ENCODE measurements at places on chromosomes 7 and 10.
A peak's percentile ranks its signal among the peaks of the same experiment; 100 is the strongest.

GRCh38 chr10:5560142-5560816, 35.5 kb downstream of the CALML3 start:
- no peak for DNase-seq

DNA sequence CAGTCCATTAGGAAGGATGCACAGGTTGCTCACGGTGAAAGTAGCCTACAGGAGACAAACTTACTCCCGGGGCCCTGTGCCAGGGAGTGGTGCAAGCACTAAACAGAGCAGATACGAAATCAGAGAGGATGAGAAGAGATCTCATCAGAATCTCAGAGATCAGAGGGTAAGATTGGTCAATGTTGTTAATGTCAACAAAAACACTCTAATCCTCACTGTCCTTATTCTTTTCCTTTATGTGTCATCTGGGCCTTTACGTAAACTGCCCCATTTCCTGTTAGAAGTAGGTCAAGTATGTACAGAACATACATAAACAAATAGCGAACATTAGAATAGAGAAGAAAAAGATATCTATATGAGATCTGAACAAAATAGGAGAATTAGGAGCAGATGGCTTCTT, 163.1 kb downstream of the PPP1R17 start:
- no peak for DNase-seq

GRCh38 chr7:2508327-2509215, 11.0 kb upstream of the LFNG start:
- peak; percentile 62 for DNase-seq

DNA sequence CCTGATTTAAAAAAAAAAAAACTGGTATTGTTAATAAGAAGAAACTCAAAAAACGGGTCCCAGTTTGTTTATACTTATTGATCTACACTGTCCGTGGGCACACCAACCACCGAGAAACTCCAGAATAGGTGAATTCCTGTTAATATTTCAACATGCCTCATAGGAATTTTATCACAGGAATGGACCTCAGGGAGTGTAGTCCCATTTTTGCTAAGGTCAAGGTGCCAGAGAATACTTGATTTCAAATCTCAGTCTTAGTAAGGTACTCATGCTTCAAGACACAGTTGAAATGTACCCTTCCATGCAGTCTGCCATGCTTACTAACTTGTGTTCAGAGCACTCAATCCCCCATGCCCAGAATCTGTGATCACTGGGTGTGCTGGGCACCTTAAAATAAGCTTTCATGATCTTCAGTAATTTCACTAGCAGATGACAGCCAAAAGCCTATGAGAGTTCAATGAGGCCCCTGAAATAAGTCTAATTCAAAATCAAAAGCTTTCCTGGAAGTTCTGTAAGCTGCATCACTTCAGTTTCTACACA, 385.7 kb downstream of the TNS3 start:
- no peak for DNase-seq

GRCh38 chr10:21926358-21926925, 77.1 kb downstream of the DNAJC1 start:
- no peak for DNase-seq

DNA sequence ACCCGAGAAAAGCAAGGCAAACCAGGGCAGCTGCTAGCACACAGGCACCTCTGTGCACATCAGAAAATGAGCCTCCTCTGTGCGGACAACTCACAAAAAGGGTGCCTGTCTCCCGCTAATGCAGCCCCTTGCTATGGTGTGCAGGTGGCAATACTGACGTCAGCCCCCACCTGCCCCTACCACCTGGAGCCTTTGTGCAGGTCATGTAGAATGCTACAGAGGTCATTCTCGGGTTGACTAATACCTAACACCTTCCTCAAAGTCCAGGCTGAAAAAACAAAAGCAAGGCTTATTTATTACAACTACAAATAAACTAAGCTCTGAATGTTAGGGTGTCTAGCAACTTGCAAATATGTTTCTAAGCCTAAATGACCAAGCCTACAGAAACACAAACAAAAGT, 13.9 kb downstream of the PIP4K2A start:
- no peak for DNase-seq

DNA sequence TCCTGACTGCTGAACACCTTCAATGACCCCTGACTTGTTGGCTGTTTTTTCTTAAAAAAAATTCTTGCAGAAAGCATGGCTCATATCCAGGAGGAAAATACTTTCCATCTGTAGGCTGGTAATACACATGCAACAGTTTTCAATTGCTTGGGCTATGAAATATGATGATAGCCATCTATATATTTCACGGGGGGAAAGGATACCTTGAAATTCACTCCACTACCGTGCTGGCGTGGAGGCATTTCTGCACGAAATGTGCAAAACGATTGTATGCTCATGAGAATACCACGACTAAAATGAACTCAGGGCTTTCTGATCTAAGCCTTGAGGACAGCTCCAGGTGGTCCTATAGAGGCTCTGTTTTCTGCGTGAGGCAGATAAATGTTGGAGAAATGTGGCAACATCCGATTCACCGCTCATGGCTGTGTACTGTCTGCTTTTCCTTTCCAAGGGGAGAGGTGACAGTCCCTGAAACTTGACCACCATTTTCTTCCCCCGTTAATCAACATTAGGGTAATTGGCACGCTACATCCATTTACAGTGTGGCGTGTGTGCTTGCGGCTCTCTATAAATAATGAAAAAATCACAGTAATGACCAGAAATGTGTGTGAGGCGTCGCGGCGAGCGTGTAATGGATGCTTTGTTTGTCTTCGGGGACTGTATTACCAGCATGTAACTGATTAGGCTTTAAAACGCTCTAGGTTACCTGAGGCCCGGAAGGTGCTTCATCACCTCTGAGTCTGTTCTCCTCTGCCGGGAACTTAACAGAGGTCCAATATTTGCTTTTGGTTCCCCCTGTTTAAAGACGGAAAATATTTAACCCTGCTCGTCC, 12.8 kb upstream of the CARD11 start:
- no peak for DNase-seq

- no peak for DNase-seq
These were observed 149.4 kb downstream of the LRRN3 start for GRCh38 chr7:111240371-111240770.

- no peak for DNase-seq
These were observed 23.1 kb upstream of the TCTN3 start for GRCh38 chr10:95716866-95717265.

GRCh38 chr7:6640246-6640721, 3.2 kb downstream of the ZNF316 start:
- DNase-seq: no peak

- no peak for DNase-seq
These were observed 14.4 kb upstream of the BAZ1B start for GRCh38 chr7:73536479-73536878.

- DNase-seq: no peak
These were observed 165.8 kb downstream of the KLF6 start for GRCh38 chr10:3619241-3619640.

DNA sequence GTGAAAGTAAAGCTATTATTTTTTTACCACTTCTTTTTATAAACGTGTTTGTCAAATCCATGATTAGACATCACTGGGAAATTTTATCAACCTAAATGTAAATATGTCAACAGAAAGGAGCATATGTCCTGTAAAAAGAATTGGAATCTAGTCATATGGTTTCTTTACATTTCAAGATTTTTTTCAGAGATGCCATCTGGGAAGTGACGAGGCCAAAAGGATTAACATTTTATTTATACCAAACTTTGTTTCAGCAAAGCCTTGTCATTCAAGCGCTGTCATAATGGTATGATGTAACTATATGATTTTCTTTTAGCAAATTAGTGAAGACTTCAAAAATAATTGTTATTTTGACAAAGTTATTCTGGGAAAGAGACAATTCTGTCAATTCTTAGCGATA, 117.3 kb downstream of the SEMA3A start:
- DNase-seq: no peak

- no peak for DNase-seq
These were observed 42.6 kb upstream of the ZNRF2 start for GRCh38 chr7:30241767-30242166.

DNA sequence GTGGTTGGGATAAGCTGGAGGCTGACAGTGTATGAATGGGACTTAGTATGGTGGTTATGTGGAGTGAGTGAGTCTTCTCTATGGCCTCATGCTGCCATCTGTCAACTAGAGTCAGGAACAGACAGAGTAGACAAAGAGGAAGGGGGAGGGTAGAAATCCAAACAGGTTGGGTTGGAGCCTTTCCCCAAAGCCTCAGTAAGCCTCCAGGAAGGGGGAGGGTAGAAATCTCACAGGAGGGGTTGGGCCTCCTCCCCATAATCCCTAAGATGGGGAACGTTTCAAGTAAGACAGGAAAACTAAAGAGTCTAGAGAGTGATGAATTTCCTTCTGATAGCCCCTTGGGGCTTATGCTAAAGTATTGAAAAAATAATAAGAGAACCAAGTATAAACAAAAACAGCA, 2.0 kb upstream of the AKR1B15 start:
- no peak for DNase-seq

- DNase-seq: no peak
These were observed 10.8 kb downstream of the HNRNPA2B1 start for GRCh38 chr7:26189697-26190096.

- DNase-seq: no peak
These were observed 34.9 kb upstream of the TMEM248 start for GRCh38 chr7:66886152-66886551.

DNA sequence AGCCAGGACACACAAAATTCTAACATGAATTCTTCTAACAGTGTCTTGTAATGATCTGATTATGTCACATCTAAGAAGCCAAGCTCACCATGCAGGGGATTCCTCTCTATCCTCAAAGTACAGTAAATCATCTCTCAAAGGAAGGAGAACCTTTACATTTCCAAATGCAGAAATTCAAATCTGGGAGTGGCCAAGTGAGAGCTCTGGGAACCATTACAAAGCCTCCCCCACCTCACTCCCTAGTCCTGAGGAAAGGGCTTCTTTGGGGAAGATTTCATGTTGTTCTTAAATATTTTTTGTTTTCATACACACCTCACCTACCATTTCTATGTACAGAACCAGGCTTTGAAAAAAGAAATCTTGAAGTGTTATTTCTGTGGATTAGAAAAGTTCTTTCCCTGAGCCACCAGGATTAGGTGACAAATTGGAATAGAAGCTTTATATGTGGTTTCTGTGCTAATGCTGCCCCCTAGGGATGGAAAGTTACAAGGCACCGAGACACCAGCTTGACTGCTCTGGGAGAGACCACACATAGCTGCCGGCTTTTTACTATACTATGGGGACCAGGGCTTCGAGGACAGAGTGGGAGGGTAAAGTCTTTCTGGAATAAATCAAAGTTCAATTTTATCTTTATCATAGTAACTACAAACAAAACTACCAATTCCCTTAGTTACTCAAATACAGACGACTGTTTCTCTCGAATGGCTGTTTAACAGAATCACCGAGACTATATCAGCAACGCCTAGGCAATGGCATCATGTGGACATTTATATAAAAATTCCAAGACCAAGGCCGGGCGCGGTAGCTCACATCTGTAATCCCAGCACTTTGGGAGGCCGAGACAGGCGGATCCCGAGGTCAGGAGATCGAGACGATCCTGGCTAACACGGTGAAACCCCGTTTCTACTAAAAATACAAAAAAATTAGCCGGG, 116.1 kb downstream of the RNF216 start:
- peak; percentile 30 for DNase-seq
